SHP77 treated with DMSO at 0.1 percent for 48 hours (cell line): ENCODE measurements at places on chromosomes 4 and X.

- DNase-seq, result no peak
Measured at GRCh38 chr4:172982151-172982590, 186.4 kb upstream of the GALNT7 start.

DNA sequence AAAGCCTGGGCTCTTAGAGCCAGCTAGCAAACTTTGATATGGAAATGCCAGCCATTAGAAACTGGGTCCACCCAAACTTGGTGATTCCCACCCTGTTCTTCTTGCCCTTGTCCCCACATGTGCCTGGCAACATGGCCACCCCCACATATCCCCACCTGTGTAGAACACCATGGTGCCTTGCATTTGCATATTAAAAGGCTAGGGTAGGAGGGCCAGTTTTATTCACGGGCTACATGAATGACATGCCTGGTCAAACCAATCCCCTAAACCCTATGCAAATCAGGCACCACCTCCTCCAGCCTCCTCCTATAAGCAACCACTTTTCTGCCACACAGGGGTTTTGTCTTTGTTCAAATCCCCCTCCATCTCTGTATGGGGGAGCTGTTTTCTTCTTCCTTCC, 104.9 kb downstream of the CLNK start:
- DNase-seq, result no peak

DNA sequence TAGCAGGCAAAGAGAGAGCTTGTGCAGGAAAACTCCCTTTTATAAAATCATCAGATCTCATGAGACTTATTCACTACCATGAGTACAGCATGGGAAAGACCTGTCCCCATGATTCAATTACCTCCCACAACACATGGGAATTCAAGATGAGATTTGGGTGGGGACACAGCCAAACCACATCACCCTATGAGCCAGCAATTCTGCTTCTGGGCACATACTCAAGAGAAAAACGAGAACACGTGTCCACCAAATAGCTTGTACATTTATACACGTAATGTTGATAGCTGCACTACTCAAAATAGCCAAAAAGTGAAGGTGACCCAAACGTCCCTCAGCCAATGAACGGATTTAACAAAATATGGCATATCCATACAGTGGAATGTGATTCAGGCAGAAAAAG, 94.5 kb upstream of the DHRSX start:
- no peak for DNase-seq

GRCh38 chr4:71697031-71697430, 86.8 kb downstream of the GC start:
- DNase-seq, result no peak

DNA sequence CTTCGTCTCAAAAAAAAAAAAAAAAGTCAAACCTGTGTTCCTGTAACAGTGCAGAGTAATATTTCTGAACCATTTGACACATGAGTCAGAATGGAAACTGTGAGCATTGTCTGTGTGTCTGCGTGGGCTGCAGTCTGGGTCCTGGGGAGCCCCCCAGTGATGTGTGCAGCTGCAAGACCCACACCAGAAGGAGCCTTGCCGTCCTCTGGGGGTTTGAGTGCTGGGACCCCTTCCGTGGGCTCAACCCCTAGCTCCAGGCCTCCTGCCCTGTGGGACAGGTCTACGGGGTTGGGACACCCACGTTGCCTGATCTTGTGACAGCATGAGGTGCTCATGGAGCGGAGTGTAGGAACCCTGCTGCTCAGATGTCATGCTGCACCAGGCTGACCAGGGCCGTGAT, 43.7 kb downstream of the DDX3X start:
- no peak for DNase-seq

- no peak for DNase-seq
Measured at GRCh38 chrX:39550795-39551361, 546.9 kb downstream of the BCOR start.
